ENCODE measurements at places on chromosomes 6 and 20.

GRCh38 chr6:80226699-80227098 is 120.2 kb downstream of the BCKDHB start:
- DNase-seq: no peak

DNA sequence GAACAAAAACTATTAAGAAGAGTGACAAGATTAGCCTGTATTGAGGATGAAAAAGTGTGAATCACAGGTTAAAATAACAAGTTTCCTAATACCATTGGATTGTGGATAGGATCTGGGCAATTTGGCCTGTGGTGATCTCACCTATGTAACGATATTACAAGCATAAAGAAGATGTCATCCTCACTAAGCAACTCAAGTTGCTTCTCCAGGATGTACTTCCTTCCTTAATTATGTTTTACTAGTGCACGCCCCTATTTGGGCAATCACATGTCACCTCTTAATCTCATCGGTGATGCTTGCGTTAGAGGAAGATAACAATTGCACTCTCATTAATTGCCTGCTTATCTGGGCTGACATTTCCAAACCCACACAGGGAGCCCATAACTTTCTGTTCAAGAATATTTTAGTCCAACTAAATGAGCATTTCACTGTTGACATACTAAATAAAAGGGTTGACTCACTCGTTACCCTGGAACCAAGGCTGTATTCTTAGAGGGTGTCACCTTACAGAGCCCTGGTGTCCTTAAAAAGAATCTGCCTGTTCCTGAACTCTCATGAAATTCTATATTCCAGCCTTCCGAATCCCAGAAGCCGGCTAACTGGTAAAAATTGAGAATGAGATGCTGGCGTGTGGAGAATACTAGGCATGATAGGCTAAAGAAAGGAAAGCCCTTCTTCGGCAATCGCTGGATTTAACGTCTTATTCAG is 88.2 kb upstream of the ATXN1 start:
- DNase-seq: peak; percentile 52

- peak; percentile 7 for DNase-seq
These were observed 24.7 kb downstream of the ENTPD6 start for GRCh38 chr20:25220021-25220730.

GRCh38 chr6:30446259-30446658 is 43.0 kb upstream of the HLA-E start:
- DNase-seq: no peak

DNA sequence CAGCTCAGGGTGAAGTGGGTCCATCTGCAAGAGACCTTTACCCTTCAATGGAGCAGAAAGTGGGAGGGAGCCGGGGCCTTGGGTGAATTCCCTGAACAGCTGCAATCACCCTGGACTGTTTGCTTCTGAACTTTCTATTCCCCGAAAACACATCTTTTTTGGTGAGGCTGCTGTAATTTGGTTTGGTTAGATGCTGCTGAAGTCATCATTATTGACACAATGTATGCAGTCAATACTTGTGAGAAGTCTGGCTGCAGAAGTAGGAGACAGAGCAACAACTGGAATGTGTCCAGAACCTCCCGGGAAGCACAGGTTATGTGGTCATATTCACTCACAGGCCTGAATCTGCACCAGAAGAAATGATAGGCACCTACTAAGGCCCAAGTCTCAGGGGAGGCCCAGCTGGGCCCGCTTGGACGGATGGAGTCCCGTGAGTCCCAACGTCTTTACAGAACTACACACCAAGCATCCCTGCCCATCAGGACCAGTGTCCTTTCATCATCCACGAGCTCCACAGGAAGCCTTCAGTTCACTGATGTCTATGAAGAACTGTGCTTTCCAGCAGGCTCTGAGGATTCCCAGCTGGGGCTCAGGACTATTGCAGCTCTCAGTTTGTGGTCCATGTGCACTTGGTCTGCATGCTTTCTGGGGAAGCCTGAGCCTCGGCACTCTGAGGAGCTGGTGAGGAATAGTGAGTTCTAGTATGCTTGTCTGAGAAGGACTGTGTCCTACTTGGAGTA is 177.6 kb downstream of the THBS2 start:
- DNase-seq: no peak

- DNase-seq: no peak
These were observed 53.5 kb downstream of the ZDHHC14 start for GRCh38 chr6:157434349-157435033.

- DNase-seq: no peak
These were observed 27.3 kb upstream of the LAMA2 start for GRCh38 chr6:128855581-128856085.

DNA sequence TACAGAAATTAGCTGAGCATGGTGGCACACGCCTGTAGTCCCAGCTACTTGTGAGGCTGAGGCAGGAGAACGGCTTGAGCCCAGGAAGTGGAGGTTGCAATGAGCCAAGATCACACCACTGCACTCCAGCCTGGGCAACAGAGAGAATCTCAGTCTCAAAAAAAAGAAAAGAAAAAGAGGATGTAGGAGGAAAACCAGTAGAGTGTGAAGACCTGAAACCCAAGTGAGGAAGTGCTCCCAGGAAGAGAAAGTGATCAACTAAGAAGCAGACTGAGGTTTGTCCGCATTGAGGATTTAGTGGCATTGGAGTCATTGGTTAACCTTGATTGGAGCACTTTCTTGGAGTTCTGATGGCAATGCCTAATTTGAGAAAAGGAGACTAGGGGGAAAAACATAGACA is 20.6 kb upstream of the TASP1 start:
- no peak for DNase-seq

DNA sequence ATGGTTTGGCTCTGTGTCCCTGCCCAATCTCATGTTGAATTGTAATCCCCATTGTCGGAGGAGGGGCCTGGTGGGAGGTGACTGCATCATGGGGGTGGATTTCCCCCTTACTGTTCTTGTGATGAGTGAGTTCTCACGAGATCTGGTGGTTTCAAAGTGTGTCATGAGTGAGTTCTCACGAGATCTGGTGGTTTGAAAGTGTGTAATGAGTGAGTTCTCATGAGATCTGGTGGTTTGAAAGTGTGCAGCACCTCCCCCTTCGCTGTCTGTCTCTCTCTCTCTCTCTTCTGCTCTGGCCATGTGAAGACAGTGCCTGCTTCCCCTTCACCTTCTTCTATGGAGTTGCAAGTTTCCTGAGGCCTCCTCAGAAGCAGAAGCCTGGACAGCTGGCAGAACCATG is 87.6 kb downstream of the MYLK4 start:
- no peak for DNase-seq

- peak; percentile 73 for DNase-seq
These were observed 102.5 kb downstream of the NOL4L start for GRCh38 chr20:32482442-32483261.

DNA sequence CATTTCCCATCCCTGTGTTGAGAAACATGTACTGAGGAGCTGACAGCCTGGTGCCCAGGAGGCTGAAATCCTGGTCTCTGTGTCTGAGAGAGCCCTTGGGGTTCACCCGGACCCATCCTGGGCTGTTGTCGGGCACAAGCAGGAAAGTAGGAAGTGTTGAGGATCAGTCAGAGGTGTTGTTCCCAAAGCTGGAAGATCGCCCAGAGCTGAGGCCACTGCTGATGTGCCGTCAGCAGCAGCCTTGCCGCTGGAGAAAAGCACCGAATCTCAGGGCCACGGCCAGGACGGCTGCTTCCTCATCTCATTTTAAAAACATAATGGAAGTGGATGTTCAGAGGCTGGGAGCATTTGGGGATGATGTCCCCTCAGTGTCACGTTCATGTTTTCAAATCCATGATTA is 218.5 kb downstream of the UST start:
- DNase-seq: no peak

DNA sequence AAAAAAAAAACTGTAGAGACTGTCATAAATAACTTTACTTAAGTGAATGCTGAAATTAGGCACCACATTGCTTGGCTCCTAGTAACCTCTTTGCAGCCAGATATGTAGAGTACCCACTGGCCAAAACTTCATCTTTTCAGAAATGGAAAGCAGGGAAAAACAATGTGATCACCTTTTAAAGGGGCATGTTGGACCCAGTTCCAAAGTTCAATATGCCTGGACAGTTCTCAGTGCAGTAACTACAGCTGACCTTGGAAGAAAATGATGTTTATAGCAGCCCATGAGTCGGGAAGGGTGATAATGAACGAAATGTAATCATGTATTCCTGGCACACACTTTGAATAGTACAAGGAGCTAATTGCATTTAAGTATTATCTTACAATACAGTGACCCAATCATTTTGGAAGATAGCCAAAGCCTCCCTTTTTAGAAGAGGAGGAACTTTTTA is 93.6 kb upstream of the TAB2 start:
- DNase-seq: peak; percentile 38

- DNase-seq: no peak
These were observed 8.9 kb downstream of the PDE10A start for GRCh38 chr6:165654144-165654543.

DNA sequence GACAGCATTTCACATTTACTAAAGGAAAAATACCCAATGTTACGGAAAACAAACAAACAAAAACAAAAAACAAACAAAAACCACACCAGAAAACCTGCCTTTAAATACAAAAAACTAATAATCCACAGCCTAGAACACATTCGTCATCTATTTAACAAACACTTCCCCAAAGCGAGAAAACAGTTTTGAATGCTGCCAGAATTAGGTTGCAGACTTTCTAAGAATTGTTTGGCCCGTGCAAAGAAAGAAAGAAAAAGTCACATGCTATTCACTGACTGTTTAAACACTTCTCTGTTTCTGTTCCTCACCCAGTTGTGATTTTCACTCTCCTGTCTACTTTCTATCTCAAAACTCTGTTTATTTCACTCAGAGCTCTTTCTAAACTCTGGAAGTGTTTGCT is 52.5 kb downstream of the BCAS1 start:
- no peak for DNase-seq

DNA sequence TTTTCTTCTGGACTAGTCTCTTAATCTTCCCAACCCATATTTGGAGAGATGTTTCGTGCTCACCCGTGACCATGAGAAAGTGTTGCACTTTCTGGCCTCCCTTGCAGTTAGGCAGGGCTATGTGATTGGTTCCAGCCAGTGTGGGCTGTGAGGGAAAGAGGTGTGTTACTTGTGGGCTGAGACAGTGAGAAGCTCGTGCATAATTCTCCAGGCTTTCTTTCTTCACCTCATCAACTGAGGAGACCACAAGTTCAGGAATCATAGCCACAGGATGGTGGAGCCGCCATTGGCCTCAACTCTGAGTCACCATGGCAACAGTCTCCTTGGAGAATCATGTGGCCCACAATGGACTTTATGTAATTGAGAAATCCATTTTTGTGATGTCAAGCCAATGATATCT is 57.5 kb upstream of the FUCA2 start:
- peak; percentile 70 for DNase-seq

GRCh38 chr6:19298421-19298820 is 538.7 kb upstream of the ID4 start:
- peak; percentile 11 for DNase-seq

- peak; percentile 25 for DNase-seq
These were observed 12.7 kb upstream of the APMAP start for GRCh38 chr20:25005220-25005619.

GRCh38 chr6:21594416-21595281 is 1.1 kb downstream of the SOX4 start:
- DNase-seq: peak; percentile 72

- peak; percentile 6 for DNase-seq
These were observed 423.4 kb upstream of the IMPG1 start for GRCh38 chr6:76495909-76496308.

DNA sequence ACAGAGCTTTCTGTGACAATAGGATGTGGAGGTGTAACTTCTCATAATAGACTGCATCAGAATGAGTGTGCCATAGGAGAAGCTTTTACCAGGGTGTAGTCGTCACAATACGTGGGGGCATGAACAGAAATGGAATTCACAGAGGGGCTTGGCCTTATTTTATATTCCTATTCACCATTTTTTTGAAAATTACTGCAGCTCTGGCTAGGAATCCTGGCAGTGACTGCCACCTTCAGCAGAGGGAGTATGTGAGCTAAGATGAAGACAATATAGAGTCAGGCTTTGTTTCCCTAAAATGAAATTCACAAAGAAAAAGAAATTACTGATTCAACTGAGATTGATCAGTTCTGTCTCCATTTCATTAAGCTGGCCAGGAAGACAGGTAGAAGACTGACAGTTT is 13.9 kb downstream of the TOMM6 start:
- no peak for DNase-seq

- DNase-seq: no peak
These were observed 364.3 kb upstream of the ID4 start for GRCh38 chr6:19472850-19473249.

GRCh38 chr20:57791966-57792365 is 82.2 kb upstream of the PMEPA1 start:
- DNase-seq: no peak

GRCh38 chr6:144921206-144921975 is 636.3 kb downstream of the UTRN start:
- DNase-seq: no peak

- no peak for DNase-seq
These were observed 16.8 kb downstream of the MMP24 start for GRCh38 chr20:35243317-35243716.

- no peak for DNase-seq
These were observed 7.9 kb downstream of the ZMYND8 start for GRCh38 chr20:47348539-47349142.

DNA sequence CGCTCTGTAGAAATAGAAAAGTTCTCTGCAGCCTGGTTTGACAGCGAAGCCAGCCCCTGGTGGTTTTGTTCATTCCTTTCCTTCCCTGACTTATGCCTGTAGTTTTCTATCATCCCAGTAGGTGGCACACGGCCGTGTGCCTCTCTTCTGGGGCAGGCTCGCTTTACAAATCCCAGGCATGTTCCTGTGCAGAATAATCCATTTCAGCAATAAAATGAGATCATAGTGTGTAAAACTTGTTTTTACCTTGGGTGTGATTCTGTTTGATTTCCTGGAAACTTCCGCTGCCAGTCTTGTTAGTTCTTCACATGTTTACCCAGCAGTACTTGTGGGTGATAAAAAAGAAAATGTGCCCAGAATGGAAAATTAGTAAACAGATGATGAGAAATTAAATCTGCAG is 7.4 kb upstream of the INSM1 start:
- peak; percentile 82 for DNase-seq

GRCh38 chr6:125140808-125141207 is 12.8 kb upstream of the TPD52L1 start:
- DNase-seq: no peak

- no peak for DNase-seq
These were observed 115.9 kb downstream of the OTOR start for GRCh38 chr20:16864069-16864468.

- DNase-seq: no peak
These were observed 74.3 kb upstream of the PHACTR2 start for GRCh38 chr6:143603455-143603854.

Measured in NCI-H146 (cell line).